ENCODE measurements at places on chromosomes 7 and 10.

DNA sequence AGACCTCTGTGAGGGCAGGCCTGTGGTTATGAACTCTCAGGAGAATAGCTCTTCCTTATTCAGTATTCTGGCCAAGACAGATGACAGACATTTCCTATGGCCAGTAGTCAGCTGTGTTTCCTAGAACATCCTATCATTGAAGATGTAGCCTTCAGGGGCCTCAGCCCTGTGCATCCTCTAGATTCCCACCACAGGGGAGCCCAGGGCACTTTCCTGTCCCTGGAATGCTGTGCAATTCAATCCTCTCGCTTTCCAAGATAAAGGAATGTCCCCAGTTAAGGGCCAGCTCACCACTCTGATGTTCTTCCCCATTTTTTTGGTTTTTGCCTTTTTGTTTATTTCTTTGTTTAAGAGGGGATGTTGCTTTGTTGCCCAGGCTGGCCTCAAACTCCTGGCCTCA is 578.8 kb upstream of the C7orf33 start:
- DNase-seq, result peak; percentile 24

GRCh38 chr7:2437537-2438148 is 34.2 kb downstream of the CHST12 start:
- DNase-seq, result no peak

- DNase-seq, result peak; percentile 26
Measured at GRCh38 chr10:103653581-103654037, 160.1 kb downstream of the NEURL1 start.

DNA sequence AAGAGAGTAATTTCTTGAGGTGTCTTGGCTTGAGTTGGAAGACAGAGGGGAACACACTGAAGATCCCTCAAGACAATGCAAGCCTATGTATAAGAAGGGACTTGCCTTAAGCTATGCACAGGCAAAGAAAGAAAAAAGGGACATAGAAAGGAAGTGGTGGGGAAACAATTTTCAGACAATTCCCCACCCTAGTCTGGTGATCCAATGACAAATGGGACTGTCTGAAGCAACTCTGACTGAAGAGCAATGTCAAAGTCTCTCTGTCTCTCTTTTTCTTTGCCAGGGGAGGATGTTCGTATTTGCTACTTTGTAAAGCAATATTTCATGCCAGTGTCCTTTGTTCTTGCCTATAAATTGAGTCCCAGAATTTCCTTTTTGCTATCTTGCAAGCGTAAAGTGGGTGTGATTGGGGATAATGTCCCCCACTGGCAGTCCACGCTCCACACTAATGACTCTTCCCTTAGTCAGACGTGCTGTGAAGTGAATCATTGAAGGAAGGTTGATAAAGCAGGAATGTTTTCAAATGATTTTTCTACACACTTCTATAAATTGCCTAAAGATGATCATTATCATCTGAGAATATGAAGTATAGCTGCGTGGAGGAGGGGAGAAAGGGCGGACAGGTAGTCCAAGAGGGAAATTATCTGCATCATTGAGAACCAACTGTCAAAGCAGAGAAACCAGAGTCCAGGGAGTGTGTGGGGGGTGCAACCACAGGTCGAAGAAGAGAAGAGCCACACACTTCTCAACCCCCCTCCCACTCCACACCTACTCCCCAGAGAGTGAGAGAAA is 243.8 kb upstream of the ETV1 start:
- no peak for DNase-seq

DNA sequence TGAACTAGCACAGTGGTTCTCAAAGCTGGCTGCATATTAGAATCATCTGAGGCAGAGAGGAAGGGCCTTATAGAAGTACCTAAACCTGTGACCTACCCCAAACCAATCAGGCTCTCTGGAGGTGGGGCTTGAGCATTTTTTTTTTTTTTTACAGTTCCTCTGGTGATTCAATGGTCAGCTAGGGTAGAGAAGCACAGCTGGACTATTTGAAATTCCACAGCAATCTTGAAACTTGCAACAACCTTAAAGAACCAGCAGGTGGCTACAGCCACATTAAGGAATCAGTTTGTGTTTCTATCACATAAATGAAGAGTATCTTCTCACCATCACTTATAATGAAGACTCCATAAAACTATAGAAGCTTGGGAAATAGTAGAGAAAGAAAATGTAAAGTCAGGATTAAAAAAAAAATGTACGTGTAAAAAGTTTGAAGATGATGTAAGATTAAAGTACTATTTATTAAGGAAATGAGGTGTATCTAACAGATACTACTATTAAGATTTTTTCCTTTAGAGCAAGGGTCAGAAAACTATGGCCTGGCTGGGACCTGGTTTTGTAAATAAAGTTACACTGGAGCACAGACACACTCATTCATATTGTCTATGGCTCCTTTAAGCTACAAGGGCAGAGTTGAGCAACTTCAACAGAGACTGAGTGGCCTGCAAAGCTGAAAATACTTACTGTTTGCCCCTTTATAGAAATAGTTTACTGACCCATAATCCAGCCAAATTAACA is 3.8 kb downstream of the RTKN2 start:
- peak; percentile 73 for DNase-seq

DNA sequence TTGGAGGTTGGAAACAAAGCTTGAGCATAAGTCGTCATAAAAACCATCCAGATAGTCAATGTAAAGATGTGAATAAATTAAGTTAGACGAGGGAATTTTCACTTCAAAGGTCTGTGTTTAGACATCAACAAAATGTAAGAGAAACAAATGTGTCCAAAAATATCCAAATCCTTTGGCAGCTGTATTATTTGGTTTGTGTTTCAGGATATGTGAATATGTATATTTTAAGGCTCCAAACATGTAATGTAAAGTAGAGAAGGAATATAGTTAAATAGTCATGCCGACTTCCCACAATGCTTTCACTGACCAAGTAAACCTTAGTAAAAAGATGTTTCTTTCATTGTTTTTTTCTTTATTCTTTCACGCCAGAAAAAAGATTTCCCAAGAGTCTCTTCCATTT is 604.9 kb upstream of the NRP1 start:
- DNase-seq, result no peak

GRCh38 chr7:152189061-152189460 is 163.6 kb downstream of the GALNT11 start:
- no peak for DNase-seq

DNA sequence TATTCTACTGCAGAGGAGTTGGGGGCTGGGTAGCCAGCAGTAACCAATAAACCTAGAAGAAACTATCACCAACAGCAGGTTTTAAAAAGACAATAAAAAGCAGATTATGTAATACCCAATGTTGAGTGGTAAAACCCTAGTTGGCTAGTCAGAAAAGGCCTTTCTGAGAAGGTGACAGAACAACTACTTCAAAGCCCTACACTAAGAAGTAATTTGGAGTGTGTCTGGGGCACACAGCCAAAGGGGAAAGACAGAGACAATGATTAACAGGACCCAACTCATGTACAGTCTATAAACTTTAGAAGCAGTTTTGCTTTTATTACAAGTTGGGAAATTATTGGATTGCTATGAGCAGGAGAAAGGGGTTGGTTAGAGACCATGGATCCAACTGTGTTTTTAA is 77.2 kb upstream of the TMEM106B start:
- no peak for DNase-seq

DNA sequence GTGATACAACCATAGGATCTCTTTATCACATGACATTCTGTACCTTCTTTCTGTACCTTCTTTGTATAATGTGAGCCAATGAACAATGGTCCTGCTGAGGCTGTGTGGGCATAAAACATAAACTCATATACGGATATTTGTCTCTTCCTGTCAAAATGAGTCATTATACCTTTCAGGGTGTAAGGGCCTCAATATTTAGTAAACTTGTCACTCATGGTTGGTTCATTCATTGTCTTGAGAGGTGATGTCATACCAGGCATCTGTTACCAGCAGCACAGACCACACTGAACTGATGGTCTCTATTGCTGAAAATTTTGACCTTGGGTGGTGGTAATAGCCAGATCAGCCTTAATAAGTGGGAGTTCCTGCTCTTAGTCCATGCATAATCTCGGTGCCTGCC is 287.6 kb upstream of the TPK1 start:
- no peak for DNase-seq

- no peak for DNase-seq
Measured at GRCh38 chr7:142754681-142755575, 5.7 kb downstream of the PRSS1 start.

- no peak for DNase-seq
Measured at GRCh38 chr10:13816195-13816925, 229.6 kb downstream of the PRPF18 start.

DNA sequence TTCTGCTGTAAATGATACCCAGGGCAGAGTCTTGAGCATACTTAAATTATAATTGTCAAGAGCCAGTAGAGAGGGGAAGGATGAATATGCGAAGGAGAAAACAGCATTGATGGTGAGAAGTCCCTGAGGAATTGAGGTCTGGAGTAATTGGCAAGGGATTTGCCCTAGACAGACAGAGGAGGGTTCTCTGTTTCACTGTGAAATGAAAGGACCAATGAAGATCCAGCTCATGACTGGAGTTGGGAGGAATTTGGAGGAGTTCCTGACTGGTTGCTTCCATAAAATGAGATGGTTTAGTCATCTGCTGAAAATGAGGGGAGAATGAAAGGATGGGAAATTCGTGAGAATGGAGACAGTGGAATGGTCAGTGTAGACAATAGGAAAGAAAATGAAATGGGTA is 6.8 kb downstream of the PRPF18 start:
- no peak for DNase-seq

DNA sequence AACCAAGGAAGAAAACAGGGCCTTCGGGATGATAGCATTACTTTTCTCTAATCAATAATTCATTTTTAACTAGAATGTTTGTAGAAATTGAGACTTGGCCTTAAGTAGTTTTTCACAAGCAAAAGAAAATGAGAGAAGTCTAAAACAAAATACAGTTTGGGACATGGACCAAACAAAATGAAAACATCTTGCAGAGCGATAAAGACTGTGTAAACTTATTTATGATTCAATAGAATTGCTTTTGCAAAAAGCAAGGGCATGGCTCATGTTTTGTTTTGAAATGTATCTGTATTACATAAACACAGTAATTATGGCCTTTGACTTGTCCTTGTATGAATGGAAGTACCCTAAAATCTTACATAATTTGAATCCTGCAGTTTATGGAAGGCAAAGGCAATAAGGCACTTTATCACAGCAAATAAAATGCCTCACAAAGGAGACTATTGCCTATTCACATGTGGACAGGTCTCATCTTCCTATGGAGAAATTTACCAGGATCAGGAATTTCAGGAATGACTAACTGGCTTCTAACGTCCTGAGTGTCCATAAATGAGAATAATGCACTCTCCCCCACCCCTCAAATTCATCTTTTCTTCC is 295.2 kb downstream of the PTEN start:
- no peak for DNase-seq

DNA sequence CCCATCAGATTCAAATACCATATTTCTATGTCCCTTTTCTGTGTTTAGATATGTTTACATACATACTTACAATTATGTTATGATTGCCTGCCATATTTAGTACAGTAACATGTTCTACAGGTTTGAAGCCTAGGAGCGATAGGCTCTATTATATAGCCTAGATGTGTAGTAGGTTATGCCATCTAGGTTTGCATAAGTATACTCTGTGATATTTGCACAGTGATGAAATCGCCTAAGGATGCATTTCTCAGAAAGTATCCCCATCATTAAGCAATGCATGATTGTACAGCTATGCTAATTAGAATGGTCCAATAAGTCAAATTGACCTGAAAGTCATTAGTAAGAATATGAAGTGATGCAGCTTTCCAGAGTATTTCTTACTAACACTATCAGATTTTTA is 1171.7 kb upstream of the LRRTM3 start:
- no peak for DNase-seq

- DNase-seq, result no peak
Measured at GRCh38 chr7:84105586-84105985, 89.0 kb downstream of the SEMA3A start.

DNA sequence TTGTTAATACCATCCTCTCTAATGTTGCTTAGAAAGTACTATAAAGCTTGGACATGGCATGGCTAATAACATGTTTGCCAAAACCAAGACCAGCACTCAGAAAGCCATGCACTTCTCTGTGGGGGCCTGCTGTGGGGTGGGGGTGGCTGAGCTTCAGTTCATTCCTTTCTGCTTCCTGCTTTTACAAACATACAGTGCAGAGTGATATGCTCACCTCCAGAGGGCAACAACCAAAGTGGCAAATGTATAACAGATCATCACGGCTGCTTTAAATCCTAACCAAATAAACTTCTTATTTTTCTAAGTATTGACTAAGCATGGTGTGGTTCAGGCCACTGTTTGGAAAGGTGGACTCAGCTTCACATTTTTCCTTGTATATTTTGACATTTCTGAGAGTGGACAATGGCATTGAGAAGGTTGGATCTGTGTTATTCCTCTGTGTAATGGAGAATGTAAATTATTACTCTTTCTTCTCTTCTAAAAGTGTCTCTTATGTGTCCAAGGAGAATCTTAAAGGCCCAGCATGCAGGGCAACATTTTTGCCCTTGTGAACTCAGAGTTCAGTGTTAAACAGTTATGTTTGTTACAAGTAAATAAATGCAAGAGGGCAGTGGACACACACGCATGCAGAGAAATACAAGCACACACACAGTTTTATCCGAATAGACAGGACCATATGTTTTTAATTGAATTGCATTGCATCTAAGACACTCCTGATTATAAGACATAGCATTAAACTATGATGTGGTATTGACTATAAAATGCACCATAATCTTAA is 186.1 kb downstream of the HERPUD2 start:
- DNase-seq, result no peak

- no peak for DNase-seq
Measured at GRCh38 chr10:49080965-49081364, 34.4 kb downstream of the VSTM4 start.

GRCh38 chr7:47661051-47661714 is 79.3 kb upstream of the TNS3 start:
- DNase-seq, result no peak

GRCh38 chr10:87506956-87507355 is 2.3 kb downstream of the MINPP1 start:
- DNase-seq, result peak; percentile 16

DNA sequence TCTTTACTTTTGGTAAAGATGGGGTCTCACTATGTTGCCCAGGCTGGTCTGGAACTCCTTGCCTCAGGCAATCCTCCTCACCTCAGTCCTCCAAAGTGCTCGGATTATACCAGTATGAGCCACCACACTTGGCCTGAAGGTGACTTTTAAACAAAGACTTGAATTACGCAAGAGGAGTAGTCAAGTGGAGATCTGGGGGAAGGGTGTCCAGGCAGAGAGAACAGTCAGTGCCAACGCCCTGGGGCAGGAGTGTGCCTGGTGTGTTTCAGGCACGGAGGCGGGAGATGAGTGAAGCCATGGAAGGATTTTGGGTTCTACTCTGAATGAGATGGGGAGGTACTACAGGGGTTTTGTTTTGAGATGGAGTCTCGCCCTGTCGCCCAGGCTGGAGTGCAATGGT is 82.6 kb upstream of the NPTX2 start:
- no peak for DNase-seq
